ENCODE measurements at places on chromosomes 5 and 9.

DNA sequence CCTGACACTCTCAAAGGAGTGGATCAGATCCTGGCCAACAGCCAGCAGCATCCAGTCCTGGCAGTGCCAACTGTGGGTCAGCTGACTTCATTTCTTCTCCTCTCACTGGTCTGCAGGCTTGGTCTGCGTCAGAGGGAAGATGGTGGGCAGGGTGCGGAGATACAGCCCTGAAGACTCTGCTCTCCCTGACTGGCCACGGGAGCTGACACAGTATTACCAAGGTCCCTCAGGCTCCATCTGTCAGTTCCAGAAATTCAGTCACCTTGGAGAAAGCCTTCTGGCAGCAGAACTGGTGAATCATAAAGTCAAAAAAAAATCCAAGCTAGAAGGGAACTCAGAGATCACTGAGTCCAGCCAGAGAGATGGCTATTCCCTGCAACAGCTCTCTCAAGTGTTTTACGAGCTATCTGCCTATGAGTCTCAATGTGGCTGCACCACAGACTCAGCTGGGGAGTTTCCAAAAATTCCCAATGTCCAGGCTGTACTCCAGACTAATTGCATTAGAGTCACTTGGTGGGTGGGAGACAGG is 27.9 kb downstream of the C1QTNF2 start:
- no peak for DNase-seq

DNA sequence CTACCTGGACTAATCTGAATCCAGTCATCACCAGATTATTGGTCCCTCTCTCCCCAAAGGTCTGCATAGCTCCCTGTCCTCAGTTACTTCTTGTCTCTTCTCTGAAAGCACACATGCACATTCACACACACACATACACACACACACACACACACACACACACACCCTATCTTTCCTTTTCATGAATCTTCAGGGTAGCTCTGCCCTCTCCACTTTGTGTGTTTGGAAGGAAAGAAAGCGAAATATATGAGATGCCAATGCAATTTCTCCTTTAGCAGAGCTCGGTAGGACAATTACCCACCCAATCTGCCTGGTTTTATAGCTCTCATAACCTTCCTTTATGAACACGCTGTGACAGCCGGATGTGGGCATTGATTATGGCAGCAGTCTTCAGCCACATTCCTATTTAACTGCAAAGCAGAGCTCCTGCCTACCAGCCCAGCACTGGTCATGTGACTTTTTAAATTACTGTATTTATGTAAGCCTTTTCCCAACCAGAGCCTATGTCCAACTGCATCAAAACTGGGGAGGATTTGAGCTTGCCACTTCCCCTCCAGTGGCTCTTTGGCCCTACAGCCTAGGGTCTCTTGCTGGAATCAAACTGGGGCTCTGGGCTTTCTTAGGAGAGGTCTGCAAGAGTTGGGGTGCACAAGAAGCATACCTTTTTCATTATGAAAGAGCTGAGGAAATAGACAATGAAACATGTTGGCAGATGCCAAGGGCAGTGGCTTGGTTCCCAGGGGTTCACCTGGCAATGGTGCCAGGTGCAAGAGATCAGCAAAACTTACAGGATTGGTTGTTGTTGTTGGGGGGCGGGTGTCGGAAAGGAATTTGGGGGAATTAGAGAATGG is 20.8 kb upstream of the MATR3 start:
- DNase-seq: no peak

GRCh38 chr5:116581910-116582309 is 7.3 kb upstream of the SEMA6A start:
- DNase-seq: no peak

GRCh38 chr5:124580925-124581737 is 165.3 kb downstream of the ZNF608 start:
- DNase-seq: no peak

- DNase-seq: no peak
These were observed 84.5 kb downstream of the GNAQ start for GRCh38 chr9:77946969-77947620.

DNA sequence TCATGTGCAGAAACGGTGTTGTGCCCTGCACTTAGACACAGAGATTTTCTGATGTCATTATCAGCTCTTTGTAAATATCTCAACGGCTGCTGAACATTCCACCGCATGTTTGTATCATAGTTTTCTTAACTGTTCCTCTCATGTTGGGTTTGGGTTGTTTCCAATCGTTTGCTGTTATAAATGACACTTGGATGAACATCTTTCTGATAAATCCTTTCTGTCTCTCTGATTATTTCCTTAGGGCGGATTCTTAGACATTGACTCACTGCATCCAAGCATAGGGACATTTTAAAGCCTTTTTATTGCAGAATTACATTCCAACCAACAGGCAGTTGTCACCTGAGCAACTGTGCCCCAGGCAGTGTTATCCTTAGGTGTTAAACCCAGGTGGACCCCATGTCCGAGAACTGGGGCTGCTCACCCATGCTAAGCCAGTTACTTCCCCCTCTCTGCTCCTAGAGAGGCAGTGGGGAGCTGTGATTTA is 28.5 kb downstream of the COL5A1 start:
- no peak for DNase-seq

DNA sequence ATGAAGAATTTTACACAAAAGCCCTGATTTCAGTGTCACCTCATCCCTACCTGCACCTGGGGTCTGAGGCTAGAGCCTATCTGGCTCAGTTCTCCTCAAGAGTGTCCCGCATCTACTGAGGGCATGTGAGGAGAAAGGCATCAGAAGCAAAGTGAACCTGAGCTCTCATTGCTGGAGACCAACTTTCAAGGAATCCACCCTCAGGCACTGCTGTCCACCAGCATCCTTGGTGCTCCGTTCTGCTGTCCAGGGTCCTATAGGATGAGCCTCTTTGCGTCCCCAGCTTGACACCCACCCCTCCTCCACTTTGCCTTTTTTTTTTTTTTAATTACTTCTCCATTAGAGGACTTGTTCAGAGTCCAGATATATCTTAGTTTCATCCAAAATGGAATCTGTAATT is 49.5 kb downstream of the CAMSAP1 start:
- no peak for DNase-seq

- no peak for DNase-seq
These were observed 104.2 kb upstream of the GPR151 start for GRCh38 chr5:146620031-146620668.

- no peak for DNase-seq
These were observed 228.3 kb upstream of the RASEF start for GRCh38 chr9:83291196-83291595.

GRCh38 chr5:154478224-154478565 is at the start of gene HAND1:
HAND1 (minus strand) TSS chr5:154478227; CDS start chr5:154478008, 219 bp downstream.
- no peak for DNase-seq

GRCh38 chr5:132257131-132258101 is at the start of gene PDLIM4:
PDLIM4 (plus strand) TSS chr5:132257696; CDS start chr5:132257735, 39 bp downstream.
- no peak for DNase-seq

- DNase-seq: no peak
These were observed 39.2 kb upstream of the RAB3C start for GRCh38 chr5:58543723-58544122.

DNA sequence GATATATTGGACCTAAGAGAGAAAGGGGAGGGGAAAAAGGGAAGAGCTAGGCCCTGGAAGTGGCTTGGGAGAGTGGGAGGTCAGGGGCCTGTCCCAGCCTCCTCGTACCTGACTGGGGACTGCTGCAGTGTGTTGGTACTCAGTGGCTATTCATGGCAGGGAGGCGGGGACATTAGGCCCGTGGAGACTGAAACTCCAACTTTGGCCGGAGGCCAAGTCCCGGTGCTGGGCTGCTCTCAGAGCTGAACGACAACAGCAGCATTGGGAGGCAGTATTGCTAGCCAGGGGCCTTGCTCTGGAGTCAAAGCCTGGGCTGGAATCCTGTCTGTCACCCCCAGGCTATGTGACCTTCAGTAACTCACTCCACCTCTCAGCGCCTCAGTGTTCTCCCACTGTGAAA is 37.8 kb downstream of the NEURL1B start:
- no peak for DNase-seq

- no peak for DNase-seq
These were observed 370.7 kb downstream of the ZSWIM6 start for GRCh38 chr5:61702784-61703183.

Measured in stimulated activated CD4-positive, alpha-beta T cell treated with anti-CD3 and anti-CD28 coated beads, Interleukin-12 subunit alpha, Interleukin-12 subunit beta, amount 100 ng/mL, for 24 hours (primary cell).